ENCODE measurements at places on chromosomes 3 and 15.
A peak's percentile ranks its signal among the peaks of the same experiment; 100 is the strongest.

- no peak for DNase-seq
Observed at GRCh38 chr3:125318167-125318865, 56.8 kb downstream of the ZNF148 start.

- no peak for DNase-seq
Observed at GRCh38 chr15:45670091-45670490, 35.3 kb downstream of the SQOR start.

- DNase-seq, result no peak
Observed at GRCh38 chr3:30464381-30464780, 142.0 kb upstream of the TGFBR2 start.

DNA sequence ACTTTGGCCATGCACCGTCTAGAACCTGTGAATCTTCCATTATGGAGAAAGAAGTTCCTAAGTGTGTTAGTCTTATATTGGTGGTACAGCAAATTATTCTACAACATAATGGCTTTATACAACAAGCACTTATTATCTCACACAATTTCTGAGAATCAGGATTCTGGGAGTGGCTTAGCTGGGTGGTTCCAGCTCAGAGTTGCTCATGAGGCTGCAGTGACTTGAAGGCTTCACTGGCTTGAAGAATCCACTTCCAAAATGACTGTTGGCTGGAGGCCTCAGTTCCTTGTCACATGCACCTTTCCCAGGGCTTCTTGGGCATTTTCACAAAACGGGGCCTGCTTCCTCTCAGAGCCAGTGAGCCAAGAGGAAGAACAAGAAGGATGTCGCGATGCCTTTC lies 82.3 kb upstream of the RNF7 start:
- no peak for DNase-seq

DNA sequence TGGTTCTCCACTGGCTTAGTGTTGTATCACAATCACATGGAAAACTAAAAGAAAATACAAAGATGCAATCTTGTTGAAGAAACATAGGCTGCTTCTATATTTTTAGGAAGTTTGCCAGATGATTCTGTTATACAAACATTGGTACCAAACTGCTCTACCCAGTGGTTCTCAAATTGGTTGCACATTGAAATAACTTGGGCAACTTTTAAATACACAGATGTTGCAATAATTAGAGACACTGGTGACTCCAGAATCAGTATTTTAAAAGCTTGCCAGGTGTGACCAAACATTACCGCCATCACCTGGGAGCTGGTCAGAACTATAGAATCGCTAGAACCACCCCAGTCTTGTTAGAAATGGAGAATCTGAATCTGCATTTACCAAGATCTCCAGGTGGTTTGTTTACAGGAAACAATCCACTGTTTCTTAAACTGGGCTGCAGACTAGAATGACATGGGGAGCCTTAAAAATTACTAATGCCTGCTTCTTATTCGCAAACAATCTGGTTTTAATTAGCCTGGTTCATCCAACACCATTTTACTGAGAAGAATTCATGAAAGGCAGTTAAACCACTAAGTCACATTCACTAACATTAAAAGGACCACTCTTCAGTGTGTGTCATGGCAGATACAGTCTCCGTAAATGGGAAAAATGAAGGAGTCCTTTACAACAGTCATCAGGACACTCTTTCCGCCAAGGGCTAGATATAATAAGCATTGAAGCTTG lies 76.5 kb downstream of the ACAP2 start:
- DNase-seq, result no peak

GRCh38 chr15:63042877-63043334 lies 359 bp downstream of the TPM1 start:
- no peak for DNase-seq

DNA sequence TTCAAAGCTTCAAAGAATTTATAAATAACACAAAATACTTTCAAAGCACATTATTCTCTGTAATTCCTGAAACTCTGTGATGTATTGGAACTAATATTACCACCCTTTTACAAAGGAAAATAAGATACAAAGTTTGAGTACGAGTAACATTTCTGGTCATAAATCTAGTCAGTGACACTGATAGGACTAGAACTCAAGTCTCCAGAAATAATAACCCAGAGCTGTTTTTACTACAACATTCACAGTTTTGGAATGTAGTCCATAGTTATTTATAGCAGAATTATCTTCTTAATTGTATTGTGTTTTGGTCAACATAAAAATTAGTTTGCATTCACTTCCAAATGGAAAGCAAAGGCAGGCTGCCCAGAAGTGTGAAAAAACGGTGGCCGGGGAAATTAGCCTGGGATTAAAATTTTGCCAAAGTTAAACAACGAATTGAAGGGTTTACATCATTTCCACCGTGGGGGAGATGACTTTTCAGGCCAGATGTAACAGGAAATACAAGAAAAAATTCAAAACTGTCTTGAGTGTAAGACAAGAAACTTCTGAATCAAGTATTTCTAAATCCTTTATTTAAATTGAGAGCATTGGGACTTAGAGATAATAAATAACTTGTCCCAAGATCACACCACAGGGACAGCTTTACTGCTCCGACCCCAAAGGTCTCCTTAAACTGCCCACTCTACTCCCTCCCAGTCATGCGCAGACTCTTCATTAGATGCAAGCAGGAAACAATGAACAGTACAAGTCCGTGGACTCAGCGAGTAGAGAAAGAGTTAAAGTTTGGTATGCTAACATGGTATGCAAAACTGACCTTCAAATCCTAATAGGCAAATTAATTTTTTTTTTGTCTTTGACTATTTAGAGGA lies 74.3 kb upstream of the VGLL4 start:
- no peak for DNase-seq

- DNase-seq, result no peak
Observed at GRCh38 chr3:112770032-112770626, 76.5 kb downstream of the CD200R1L start.

DNA sequence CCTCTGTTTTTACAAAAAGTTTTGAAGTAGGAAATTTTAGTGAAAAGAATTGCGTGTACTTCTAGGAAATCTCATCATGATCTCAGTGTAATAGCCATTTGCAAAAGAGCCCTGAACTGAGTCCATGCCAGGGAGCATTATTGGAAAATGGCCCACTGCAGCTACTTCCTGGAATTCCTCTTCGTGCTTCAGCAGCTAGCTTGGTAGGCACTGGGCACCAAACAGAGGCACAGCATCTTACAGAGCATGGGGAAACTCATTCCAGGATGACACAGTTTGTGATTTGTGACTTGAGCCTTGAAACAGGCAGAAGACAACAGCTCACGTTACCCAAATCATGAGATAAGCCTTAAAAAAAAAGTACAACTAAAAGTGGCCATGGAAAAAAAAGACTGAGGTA lies 179.1 kb downstream of the WDR72 start:
- no peak for DNase-seq

GRCh38 chr3:42504334-42505127 lies 2.1 kb downstream of the VIPR1 start:
- no peak for DNase-seq

DNA sequence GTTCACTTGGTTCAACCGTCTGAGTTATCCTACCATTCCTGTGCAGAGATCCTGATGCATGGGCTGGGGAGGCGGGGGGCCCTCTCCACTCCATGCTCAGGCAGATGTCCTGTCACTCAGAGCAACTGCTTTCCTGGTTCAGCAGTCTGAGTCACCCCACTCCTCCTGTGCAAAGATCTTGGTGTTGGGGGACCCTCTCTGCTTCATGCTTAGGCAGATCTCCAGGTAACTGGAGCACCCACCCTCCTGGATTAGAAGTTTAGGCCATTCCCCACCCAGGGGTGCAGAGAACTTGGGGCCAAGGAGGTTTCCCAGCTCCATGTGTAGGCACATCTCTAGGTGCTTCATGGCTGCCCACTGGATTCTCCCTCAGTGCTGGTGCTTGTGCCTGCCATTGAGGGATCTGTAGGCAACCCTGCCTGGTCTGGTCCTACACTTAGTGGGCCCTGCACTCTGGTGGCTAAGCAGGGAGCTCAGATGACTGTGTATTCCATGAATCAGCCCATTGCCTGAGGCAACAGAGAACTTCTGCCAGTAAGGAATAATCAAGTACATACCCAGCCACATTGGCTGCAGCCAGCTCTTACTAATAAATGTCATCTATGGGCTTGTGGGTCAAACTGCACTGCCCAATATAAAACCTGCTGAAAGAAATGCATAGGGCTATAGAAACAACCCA lies 465.4 kb upstream of the THBS1 start:
- DNase-seq, result no peak

DNA sequence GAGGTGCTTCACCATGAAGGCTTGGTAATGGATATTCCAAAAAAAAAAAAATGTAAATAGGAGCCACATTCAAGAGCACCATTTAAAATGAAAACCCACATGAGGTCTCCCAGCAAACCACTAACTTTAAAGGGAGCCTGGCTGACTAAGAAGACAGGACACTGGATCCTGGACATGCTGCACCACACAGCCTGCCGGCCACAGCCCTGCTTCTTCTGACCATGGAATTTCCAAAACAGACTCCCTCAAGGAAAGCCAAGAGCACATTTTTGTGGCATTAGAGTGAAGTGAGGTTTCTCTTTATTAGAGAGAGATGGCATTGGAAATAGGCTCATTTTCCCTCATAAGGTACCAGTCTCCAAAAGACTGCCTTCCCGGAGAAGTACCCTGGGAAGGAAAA lies 113.9 kb downstream of the RORA start:
- DNase-seq, result no peak

- no peak for DNase-seq
Observed at GRCh38 chr15:22888120-22888859, 49.8 kb downstream of the NIPA2 start.

GRCh38 chr3:8741581-8742261 lies 8.1 kb downstream of the CAV3 start:
- DNase-seq, result peak; percentile 43

GRCh38 chr15:78079298-78080087 lies 2.0 kb upstream of the TBC1D2B start:
- DNase-seq, result no peak

DNA sequence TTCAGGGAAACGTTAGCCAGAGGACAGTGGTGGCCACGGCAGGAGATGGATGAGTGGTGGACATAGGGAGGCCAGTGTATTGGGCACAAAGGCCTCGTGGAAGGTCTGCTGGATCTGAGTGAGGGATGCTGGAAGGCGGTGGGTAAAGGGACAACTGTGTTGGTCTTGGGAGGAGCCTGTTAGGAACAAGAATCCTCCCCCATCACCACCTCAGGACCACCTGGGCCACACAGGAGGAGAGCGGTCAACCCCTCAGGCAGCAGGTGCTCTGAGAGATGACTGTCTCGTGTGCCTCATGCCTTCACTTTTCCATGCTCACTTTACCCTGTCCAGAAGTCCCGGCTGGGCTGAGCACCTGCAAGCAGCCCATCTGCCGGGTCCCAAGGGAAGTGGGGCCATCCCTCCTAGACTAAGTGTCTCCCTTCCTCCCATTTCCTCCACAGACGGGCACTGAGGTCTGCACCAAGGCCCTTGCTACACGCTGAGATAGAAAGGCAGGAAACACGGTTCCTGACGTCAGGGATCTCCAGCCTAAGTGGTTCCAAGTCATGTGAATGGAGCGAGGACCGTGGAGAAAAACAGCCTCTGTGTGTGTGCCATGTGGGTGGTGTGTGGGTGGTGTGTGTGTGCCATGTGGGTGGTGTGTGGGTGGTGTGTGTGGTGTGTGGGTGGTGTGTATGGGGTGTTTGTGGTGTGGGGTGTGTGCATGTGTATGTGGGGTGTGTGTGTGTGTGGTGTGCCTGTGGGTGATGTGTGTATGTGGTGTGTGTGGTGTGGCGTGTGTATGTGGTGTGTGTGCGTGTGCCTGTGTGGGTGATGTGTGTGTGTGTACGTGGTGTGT lies 47.8 kb upstream of the CTSH start:
- DNase-seq, result no peak

DNA sequence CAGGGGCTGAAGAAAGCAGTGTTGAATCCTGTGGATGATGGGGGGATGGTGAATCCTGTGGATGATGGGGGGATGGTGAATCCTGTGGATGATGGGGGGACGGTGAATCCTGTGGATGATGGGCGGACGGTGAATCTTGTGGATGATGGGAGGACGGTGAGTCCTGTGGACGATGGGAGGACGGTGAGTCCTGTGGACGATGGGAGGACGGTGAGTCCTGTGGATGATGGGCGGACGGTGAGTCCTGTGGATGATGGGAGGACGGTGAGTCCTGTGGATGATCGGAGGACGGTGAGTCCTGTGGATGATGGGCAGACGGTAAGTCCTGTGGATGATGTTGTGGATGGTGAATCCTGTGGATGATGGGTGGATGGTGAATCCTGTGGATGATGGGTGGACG lies 170.7 kb downstream of the SV2B start:
- no peak for DNase-seq

DNA sequence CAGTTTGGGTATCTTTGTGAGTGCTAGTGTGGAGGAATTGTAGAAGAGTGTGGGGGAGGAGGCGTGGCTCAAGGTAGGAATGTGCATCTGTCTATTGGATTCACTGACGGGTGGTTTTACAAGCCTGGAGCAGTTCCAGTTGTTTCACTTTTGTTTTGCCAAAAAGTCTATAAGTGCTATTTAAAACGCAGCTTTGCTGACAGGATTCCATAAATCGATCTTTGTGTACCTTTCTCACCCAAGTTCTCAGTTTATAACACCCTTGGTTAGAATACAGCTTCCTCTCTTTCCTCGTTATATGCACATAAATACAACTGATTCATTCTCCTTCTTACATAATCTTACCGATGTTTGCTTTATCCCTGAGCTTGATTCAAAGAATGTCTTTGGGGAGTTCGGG lies 123.2 kb upstream of the UBE2E2 start:
- no peak for DNase-seq
